Activated CD4-positive, alpha-beta memory T cell treated with anti-CD3 and anti-CD28 coated beads, Interleukin-2, amount 10 ng/mL, durations not matched to agents 7 days and 5 days (primary cell): ENCODE measurements at places on chromosomes 7 and 10. TPM values are rescaled to one million over a fixed set of nuclear protein-coding genes. Genes with fewer than 3 reads are reported as not detected.

The SMO gene
- total RNA-seq = not detected

The RPEL1 gene
- total RNA-seq = not detected

The ALDH18A1 gene
- total RNA-seq = 44.7 TPM

The SPOCK2 gene
- total RNA-seq = 418 TPM

The OPALIN gene
- total RNA-seq = not detected

The ANKRD7 gene
- not detected for total RNA-seq

The STEAP1 gene
- 0.53 TPM for total RNA-seq

The UNCX gene
- total RNA-seq = not detected

The HOXA6 gene
- total RNA-seq = not detected

The AOAH gene
- 18.5 TPM for total RNA-seq

The JCAD gene
- total RNA-seq = 1.0 TPM

The NRG3 gene
- not detected for total RNA-seq

The FAM13C gene
- total RNA-seq = not detected
